ENCODE measurements at places on chromosomes 5 and 9. TPM values are rescaled to one million over a fixed set of nuclear protein-coding genes. Genes with fewer than 3 reads are reported as not detected.

DNA sequence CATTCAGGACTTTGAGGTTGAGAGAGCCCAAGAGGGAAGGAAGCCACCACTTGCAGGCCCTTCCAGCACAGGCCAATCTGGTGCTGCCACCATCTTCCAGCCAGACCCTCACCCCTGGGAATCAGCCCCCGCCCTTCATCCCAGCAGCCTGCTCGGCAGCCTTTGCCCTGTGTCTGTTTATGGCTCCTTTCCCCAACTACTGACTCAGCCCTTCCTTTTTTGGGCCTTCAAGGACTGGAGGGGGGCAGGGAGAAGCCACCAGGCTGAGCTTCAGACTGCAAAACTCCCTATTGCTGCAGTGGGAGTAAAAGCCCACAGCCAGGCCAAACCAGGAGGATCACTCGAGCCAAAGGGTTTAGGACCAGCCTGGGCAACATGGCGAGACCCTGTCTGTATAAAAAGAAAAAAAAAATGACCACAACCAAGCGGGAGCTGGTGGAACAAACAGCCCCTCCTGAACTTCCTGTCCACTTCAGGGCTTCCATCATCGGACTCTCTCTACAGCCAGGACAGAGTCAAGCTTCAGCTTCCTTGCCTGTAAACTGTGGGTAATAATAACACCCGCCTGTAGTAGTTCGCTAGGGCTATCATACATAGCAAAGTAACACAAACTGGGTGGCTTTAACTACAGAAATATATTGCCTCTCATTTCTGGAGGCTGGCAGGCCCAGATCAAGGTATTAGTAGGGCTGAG is 85.9 kb upstream of the IL17B start:
- H3K27ac ChIP-seq = peak overlapping the region; percentile 89
- no peak overlapping the region for H3K4me3 ChIP-seq
- no peak for DNase-seq
- no peaks in the 10 kb centered on the region for H3K27me3 ChIP-seq
- H3K36me3 ChIP-seq = no peaks in the 10 kb centered on the region

DNA sequence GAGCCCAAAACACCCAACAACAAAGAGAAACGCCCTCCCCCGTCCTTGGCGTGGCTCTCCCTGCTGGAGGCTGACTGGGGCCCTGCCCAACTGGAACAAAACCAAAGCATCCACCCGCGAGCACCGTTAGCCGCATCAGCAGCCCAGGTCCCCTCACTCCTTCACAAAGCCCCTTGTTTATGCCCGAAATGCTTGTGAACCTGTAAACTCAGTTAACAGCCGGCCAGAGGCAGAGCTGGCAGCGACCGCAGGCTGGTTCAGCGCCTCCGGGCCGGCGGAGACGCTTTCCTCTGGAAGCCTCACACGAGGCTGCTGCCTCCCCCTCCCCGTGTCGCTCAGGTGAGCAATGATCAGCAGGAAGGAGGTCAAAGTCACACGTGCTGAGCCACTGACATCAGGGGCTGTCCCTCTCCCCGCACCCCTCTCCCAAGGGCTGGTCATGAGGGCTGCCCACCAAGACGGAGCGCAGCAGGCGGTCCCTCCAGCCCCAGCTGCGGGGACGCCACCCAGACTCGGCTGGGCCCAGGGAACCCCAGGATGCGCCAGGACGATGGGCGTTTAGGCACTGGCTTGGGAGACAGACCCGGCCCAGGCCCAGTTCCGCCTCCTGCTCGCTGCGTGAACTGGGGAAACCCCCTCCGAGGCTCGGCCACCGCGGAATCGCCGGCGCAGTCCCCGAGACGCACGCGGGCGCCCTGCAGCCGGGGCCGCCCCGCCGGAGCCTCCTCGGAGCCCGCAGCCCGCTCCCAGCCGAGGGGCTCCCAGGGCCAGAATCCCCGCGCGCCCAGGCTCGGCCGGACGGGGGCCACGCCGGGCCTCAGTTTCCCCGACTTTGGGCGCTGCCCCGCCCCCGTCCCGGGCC is 563 bp downstream of the SNAPC4 start:
- peak overlapping the region; percentile 63 for H3K27ac ChIP-seq
- no peaks in the 10 kb centered on the region for H3K27me3 ChIP-seq
- H3K36me3 ChIP-seq = peaks cover 8% of the 10 kb centered on the region

DNA sequence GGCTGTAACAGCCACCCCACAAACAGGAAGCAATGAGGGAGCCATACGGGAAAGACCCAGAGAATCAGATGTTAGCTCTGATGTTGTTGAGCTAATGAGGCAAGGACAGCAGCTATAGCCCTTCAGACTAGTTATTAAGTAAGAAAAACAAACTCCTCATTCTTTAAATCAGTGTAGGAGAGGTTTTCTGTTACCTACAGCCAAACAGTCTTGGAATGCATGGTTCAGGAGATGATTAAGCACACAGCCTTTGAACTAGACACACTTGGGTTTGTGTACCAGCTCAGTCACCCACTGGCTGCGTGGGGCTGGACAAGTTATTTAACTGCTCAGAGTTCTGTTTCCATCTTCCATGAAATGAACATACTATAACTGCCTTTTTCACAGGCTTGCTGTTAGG is 68.1 kb downstream of the SPOCK1 start:
- DNase-seq = no peak
- H3K36me3 ChIP-seq = no peaks in the 10 kb centered on the region
- no peak overlapping the region for H3K27ac ChIP-seq
- H3K4me1 ChIP-seq = no peaks in the 10 kb centered on the region
- no peaks in the 10 kb centered on the region for H3K27me3 ChIP-seq

The GPR150 gene
- total RNA-seq = 0.33 TPM

DNA sequence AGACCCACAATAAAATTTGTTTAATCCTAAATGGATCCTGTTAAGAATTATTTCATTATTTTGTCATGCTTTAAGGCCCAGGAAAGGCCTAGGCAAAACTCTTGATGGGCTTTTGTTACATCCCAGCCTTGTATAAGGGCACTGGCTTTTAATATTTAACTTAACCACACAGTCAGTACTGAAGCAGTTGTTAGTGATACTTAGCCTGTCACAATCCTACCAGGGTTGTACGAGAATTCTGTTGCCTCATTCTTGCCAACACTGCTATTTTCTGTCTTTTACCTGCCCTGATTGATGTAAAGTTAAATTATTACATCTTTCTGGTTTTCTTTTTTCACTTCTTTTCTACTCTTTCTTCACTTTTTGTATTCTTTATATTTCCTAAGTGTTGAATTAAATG is 10.9 kb downstream of the ZNF169 start:
- no peak overlapping the region for H3K4me3 ChIP-seq
- H3K4me1 ChIP-seq = no peaks in the 10 kb centered on the region
- H3K27me3 ChIP-seq = no peaks in the 10 kb centered on the region

GRCh38 chr9:38074441-38074961 is 5.5 kb upstream of the SHB start:
- H3K36me3 ChIP-seq = no peaks in the 10 kb centered on the region
- H3K4me3 ChIP-seq = no peak overlapping the region
- H3K27ac ChIP-seq = no peak overlapping the region
- no peak for DNase-seq

DNA sequence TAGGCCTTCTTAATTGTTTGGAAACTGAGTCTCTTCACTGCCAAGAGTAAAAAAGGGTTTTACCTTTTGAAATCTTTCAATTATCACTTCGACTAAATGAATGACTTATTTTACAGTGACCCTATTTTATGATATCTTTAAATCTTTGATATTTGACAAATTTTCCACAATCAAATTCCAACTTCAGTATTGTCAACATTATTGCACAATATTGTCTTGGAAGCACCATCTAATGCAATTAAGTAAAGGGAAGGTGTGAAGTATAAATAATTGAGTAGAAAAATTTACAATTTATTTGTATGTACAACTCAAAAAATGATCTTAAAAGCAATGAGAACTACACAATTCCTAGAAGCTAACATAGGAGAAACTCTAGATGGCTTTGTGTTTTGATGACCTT is 49.2 kb downstream of the GABRA6 start:
- H3K36me3 ChIP-seq = no peaks in the 10 kb centered on the region
- no peaks in the 10 kb centered on the region for H3K27me3 ChIP-seq
- H3K27ac ChIP-seq = no peak overlapping the region
- H3K4me3 ChIP-seq = no peak overlapping the region
- no peak for DNase-seq

DNA sequence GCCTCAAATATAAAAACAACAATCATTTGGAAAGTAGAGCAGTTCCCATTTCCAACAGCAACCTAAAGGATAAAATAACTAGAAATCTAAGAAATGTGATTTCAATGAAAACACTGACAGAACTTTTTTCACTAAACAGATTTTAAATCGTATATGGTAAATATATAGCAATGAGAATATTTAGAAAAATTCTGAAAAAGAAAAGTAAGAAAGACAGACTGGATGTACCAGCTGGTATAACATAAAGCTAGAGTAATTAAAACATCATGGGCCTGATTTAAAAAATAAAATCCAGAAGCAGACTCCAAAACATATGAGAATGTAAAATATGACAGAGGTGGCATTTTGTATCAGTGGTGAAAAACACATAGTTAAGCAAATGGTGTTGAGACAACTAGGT is 308.9 kb downstream of the MLLT3 start:
- H3K4me3 ChIP-seq = no peak overlapping the region
- no peak for DNase-seq
- peaks cover 41% of the 10 kb centered on the region for H3K4me1 ChIP-seq
- H3K27ac ChIP-seq = peak overlapping the region; percentile 70
- H3K36me3 ChIP-seq = no peaks in the 10 kb centered on the region
- peaks cover 2% of the 10 kb centered on the region for H3K27me3 ChIP-seq

DNA sequence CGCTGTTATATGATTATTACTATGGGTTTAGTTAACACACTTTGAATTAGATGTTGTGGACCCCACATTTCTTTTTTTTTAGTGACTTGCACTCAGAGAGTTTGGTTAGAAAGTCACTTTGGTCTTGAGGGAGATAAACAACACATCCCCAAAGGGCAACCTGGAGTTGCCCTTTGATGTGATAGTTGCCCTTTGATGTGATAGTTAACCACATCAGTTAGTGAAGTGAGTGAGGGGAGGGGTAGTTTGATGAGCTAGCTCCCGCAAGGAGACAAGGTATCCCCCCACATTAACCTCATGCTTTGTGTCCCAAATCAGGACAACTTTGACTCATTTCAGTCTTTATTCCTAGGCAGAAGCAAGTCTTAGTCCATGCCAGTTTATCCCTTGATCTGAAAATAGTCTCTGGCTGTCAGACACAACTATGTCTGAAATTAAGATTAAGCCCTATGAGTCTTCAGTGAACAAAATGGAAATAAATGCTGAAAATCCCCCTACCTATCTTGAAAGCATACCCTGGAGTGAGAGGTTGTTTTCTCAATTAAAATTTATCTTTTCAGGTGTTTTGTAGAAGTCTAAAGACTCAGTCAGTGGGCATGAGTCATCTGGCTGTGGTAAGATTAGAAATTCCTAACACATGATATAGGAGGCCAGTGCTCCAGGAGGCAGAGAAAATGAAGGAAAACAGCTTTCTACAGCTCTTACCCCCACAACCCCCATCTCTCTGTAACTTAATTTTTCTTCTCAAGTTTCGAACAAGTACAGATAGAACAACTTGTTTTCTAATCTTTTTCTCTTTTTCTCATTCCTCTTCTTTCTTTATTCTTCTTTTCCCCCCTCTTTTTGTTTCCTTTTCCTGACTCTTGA is 208.9 kb upstream of the DMRTA1 start:
- H3K4me1 ChIP-seq = peaks cover 60% of the 10 kb centered on the region
- no peak for DNase-seq
- H3K36me3 ChIP-seq = peaks cover 4% of the 10 kb centered on the region
- H3K27me3 ChIP-seq = no peaks in the 10 kb centered on the region
- H3K4me3 ChIP-seq = peak overlapping the region; percentile 69

DNA sequence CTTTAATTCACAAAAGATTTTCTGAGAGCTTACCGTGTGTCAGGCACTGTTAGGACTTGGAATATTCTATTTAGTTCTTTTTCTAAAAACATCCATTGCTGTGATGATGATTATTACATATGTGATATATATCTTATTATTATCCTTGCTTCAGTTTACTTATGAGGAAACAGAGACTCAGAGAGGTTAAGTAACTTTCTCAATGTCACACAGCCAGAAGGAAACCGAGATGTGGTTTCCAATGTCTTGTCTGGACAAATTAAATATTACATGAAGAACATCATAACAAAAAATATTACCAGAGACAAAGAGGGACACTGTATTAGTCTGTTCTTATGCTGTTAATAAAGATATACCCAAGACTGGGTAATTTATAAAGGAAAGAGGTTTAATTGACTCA is 125.5 kb upstream of the DAP start:
- no peak for DNase-seq
- no peak overlapping the region for H3K4me3 ChIP-seq
- no peaks in the 10 kb centered on the region for H3K27me3 ChIP-seq
- no peaks in the 10 kb centered on the region for H3K4me1 ChIP-seq

DNA sequence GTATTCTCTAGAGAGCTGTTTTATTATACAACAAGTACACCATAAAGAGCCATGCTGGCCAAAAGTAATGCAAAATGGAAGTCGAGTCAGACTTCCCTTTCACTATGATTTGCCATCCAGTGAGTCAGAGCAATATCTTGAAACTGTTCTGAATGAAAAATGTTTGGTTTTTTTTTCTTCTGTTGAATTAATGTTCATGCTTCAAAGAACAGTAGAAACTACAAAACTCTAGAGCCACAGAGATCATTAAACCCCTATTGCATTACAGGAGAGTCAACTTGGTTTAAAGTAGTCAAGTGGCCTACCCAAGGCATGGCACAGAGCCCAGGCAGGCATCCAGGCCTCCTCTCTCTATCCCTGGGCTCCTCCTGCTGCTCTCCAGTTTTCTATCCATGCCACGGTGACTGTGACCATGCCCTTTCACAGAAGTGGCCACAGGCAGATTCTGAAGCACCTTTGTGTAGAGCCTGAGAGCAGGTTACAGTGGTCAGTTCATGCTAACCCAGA is 358.9 kb downstream of the DEPDC1B start:
- H3K4me3 ChIP-seq = no peak overlapping the region
- H3K27me3 ChIP-seq = no peaks in the 10 kb centered on the region
- H3K27ac ChIP-seq = no peak overlapping the region
- H3K4me1 ChIP-seq = peaks cover 15% of the 10 kb centered on the region
- H3K36me3 ChIP-seq = no peaks in the 10 kb centered on the region

The SCGB3A2 gene
- not detected for total RNA-seq
